ENCODE measurements at places on chromosomes 12 and 14.

DNA sequence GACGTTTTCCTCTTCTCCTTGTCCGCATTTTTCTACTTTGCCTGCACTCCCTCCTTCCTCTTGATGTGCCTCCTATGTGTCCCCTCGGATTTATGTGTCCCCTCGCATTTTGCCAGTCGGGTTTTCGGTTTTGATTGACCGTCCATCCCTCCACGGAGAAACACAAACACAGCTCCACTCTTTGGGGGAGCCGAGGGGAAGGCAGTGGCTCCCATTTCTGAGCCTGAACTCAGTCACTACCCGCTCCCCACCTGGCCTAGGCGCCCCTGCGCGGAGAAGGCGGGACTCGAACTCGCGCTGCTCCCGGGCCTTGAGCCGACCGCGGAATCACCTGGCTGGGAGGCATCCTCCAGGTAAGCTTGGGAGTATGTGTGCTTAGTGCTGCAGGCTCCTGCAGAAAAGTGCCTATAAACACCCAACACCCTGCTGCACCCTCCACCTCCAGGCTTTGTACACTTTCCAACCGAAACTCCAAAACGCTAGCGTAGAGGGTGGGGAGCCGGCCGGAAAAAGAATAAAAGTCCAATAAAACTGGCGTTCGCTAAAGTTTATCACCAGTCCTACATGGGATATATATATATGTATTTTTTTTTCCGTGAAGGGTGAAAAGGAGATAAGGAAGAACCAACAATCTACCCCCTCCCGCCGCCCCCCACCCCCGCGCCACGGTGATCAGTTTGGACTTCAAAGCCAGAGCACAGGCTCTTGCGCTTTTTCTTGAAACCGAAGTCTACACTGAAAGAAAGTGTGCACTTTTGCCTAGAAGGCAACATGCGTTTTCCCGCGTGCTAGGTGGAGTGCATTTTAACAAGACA, 3.3 kb upstream of the CCND2 start:
- no peak for DNase-seq

- DNase-seq, result peak; percentile 91
Measured at GRCh38 chr12:15152868-15153267, 68.3 kb downstream of the RERG start.

DNA sequence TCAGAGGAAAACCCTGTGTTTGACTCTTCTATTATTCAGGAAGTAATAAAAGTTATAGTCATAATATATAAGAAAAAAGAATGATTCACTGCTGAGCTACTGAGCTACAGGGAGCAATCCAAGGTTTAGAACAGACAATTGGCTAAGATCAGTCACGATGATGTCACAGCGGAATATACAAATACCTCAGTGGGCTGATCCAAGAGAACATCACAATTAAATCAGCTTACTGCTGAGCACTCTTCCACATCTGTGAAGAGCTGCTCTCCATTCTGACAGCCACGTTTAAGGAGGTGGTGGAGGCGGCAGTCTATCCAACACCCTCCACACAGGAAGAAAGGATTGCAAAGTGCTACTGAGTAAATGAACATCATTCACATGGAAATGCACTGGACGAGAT, 271.0 kb downstream of the APAF1 start:
- no peak for DNase-seq

GRCh38 chr12:91565246-91565645, 382.6 kb upstream of the DCN start:
- peak; percentile 26 for DNase-seq

- DNase-seq, result no peak
Measured at GRCh38 chr12:25004447-25004846, 55.5 kb upstream of the BCAT1 start.

DNA sequence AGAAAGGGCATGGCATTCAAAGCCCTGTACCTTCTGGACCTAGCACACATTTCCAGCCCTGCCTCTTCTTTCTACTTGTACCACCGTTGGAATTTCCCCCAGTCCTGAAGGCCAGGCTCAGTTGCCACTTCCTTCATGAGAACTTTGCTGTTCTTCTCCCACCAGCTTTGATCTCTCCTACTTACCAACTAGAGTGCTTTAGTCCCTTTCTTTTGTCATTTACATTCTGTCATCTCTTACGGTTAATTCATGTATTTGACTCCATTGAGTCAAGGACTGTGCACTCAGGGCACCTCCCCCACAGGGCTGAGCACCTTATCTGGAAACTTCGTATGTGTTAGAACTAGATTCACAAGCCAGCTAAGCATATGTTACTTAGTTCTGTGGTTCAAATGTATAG, 26.3 kb downstream of the BICDL1 start:
- no peak for DNase-seq

- peak; percentile 27 for DNase-seq
Measured at GRCh38 chr12:67853204-67853603, 136.0 kb upstream of the IFNG-AS1 start.

DNA sequence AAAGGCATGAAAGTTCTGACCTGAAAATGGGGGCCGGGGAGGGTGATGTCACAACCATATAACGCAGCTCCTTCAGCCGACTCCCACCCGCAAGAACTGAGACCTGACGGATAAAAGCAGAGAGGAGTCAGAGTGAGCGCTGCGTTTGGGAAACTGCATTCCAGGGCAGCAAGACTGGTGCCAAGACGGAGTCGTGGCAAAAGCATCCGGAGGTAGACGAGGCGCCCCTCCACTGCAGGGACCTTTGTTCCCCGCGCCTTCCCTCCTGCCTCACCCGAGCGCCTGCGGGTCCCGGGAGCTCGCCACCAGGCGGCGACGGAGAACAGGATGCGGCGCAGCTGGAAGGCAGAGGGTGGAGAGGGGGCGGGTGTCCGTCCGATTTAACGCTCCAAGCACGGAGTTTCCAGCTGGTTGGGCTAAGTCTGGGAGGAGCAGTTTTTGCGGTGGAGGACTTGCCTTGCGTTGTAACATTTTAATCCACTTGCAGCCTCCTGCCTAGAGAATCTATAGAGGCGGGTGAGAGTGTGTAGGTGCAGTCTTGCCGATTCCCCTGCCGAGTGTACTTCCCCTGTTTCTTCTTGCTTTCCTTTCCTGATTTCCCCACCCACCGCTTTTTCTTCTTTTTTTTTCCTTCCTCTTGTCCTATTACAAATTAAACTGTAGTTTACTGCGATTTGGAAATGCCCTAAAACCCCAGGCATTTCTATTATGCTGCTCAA, 1.2 kb upstream of the CPNE8 start:
- peak; percentile 75 for DNase-seq

- no peak for DNase-seq
Measured at GRCh38 chr14:105927096-105928060, 401.0 kb downstream of the TMEM121 start.

GRCh38 chr14:57413849-57414248, 23.5 kb downstream of the NAA30 start:
- no peak for DNase-seq

DNA sequence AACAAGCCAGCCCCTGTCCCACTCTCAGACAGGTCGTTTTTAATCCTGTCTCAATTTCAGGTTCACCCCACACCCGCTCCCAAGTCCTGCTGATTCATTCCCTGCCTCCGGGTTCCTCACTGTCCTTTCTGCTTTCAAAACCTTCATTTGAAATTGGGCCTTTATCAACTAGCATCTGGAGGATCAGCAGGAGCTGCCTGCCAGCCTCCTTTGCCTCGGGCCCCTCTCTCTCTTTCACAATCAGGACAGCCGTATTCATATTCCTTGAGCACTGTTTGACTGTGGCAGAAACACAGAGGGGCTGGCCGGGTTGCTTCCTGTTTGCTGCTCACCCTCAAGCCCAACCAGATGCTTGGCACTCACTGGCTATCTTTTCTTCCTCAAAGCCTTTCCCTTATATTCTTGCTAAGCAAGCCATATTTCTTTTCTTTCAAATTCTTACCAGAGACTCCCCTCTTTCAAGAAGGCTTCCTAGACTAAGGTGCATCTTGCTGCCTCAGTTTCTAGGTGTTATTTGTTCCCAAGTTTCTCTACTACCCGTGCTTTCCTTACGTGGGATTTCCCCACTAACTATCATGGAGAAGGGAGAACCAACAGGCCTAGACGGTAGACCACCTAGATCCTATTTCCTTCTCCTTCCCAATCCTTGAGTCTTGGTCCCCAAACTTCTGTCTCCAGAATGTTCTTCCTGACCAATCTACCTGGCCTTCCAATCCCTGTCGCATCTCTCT, 3.0 kb downstream of the GALNT6 start:
- peak; percentile 53 for DNase-seq

DNA sequence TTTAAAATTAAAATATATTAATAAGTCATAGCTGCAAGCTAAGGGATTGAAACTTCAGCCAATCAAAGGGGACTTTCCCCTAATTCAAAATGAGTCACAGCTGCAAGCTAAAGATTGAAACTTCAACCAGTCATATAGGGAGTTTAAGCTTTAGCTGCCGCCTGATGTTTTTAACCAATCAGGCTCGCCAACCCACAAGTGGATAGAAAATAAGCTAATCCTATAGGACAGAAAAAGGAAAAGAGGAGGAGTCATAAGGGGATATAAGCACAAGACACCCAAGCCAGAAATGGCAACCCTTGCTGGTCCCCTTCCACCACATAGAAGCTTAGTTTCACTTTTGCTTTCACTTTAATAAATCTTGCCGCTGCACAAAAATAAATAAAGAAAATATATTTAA, 1154.6 kb downstream of the GALC start:
- peak; percentile 6 for DNase-seq
